Activated CD8-positive, alpha-beta memory T cell treated with anti-CD3 and anti-CD28 coated beads for 1 hour (primary cell): ENCODE measurements at places on chromosomes 11 and 22.

DNA sequence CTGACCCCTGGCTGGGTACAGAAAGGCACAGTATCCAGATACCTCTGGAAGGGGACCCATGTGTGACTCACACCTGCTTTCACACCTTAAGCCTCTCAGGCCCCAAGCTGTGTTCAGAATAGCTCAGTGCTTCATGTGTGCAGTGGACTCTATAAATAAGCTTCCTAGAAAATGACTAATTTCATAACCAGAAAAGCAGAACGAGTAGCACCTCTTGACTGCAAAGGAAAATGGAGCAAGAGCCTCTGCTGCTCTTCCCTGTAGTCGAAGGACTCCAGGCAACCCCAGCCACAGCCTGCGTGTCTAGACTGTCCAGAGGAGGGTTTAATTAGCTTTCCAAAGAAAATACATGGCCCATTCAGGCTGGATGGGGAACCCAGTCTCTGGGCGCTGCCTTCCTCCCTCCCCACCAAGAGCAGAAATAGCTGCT lies 23.1 kb downstream of the PTPN5 start:
- no peak for DNase-seq

DNA sequence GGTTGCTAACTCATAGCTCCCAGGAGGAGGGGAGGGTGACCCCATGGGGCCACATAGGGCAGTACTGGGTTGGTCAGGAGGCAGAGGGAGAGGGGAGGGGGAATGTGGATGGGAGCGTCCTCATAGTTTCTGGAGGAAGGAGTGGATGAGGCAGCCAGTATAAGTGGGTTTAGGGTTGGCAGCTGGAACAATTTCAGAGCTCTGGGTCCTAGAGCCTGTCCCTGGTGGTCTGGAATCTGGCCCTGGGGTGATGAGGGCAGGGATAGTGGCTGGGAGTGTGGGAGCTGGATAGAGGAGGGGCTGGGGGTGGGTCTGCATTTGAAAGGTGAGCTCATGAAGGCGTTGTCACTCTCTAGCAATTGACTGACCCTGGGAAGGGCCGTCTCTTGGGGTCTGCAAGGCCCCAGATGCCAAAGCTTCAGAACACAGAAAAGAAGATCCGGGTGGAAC lies 5.3 kb upstream of the MRGPRG start:
- DNase-seq: no peak

- DNase-seq: no peak
Observed at GRCh38 chr11:116955949-116956348, 118.5 kb upstream of the APOA1 start.

- no peak for DNase-seq
Observed at GRCh38 chr11:86790867-86791849, 9.2 kb upstream of the PRSS23 start.

DNA sequence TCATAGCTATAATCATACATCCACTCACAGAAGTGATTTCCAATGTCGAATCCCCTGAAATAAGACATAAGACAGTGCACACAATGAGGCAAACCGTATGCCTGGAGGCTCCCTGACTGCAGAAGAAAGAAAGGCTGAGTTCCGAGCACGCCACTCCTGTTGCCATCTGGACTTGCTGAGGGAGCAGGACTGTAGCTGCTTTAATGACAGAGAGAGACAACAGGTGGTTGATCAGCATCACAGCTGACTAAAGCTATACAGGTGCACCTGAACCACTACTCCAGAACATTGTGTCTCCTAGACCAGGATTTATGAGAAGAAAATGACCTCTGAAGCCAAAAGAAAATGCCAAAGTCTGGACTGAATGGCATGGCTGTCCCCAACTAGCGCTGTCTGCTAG lies 27.0 kb downstream of the TCIRG1 start:
- DNase-seq: no peak

GRCh38 chr11:67572747-67573419 lies 10.7 kb upstream of the GSTP1 start:
- no peak for DNase-seq

DNA sequence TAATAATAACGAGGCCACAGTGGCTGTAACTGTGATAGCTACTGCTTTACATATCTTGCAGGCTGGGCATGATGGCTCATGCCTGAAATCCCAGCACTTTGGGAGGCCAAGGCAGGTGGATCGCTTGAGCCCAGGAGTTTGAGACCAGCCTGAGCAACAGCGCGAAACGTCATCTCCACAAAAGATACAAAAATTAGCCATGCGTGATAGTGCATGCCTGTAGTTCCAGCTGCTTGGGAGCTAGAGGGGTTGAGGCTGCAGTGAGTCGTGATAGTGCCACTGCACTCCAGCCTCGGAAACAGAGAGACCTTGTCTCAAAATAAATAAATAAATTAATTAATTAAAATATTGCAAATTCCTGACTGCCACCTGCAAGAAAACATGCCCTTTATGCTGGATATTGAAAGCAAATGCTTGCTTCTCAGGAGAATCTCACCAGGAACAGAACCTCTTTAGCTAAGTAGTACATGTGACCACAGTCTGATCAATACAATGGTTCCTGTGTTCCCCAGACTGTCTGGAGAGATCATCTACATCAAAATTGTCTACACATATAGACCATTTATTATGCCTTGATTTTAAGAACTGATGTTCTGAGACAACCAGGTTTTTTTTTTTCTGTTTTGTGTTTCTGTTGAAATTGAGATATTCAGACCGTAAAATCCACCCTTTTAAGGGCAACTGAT lies 6.3 kb downstream of the ZBTB3 start:
- no peak for DNase-seq

DNA sequence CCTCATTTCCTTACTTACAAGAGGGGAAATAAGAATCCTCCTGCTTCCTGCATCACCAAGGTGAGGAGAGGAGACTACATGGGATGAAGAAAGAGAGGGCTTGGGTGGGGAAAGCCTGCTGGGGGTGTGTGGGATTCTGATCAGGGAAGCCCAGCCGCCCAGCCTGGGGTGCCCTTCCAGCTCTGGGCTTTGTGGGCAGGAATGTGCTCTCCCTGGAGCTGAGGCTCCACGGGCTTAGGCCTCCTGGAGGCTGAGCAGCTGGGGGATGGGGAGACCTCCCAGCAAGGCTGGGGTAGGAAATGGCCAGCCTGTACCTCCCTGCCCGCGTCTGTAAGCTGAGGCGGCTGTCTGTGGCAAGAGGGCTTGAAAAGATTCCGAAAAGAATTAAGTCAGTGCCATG lies 206.1 kb downstream of the GRIK4 start:
- DNase-seq: no peak

GRCh38 chr11:119359365-119360214 lies 13.1 kb upstream of the MFRP start:
- no peak for DNase-seq

- DNase-seq: no peak
Observed at GRCh38 chr11:12284316-12285050, 92.9 kb upstream of the PARVA start.

DNA sequence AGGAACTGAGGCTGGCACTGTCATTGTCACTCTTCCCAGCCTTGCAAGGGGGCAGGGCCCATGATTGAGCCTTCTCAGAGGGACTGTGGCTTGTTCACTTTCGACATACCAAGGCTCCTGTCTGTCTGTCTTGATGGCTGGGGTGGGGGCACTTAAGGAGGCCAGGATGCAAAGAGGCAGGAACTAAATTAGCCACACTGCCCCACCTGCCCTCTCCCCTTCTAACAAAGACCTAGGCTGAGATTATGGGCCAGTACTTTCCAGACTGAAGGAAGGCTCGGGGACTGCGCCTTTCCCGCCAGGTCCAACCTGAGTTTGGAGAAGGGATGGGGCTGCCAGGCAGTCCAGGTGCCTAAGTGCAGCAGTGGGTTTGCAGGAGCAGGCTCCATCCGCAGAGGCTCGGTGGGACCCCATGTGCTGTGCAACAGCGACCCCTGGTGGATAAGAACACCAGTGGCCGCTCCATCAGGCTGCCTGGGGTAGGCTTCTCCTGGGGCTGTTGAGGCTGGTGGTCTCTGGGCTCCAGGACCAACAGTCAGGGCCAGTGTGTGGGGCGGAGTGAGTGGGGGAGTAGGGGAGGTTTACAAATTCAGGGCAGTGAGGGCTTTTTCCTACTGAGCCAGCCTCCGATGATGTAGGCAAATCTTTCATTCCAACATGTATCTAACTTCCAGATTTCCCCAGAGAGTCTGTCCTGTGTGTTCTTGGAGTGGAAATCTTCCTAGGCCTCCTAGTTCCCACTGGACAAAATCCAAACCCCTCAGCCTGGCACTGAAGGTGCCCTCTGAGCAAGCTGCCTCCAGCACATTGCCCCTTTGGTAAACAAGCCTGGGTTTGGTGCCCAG lies 93.9 kb downstream of the INSC start:
- DNase-seq: peak; percentile 57

- no peak for DNase-seq
Observed at GRCh38 chr11:124041254-124041653, at the start of gene OR10G7. OR10G7 (minus strand) TSS chr11:124041325; CDS start chr11:124039001, 2,324 bp downstream.

DNA sequence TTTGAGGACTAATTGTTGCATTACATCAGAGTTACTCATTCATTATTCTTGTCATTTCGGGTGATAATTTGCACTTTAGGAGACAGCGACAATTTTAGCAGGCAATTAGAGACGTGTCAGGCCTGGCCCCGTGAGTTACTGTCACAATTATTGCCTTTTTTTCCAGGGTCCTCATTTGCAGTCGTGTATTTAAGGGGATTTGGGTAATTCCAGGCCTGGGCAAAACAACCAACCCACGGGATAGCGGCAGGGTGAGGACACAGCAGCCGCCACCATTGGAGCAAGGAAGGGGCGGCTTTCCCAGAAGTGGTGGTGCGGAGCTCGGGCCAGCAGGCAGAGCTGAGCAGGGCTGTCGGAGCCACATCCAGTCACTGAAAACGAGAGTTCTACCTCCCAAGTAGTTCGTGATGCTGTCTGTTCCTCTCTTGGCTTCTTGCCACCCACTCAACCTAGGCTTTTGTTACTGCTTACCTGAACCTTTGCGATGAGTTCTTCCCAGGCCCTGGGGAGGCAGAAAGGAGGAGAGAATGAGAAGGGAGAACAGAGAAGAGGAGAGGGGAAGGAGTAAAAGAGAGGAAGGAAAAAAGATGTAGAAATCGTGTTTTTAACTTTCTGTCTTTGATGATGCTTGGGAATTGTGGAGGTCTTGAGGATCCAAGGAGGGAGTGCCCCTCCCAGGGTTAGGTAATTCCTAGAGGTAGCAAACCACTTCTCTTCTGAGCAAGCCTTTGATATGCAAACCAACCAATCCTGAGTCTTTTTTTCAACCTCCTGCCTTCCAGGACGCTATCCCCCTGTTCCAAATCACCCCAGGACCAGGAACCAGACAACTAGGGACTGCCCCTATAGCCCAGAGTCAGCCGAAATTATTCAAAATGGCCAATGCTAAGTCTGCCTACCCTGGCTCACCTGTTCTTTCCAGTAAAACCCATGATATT lies 236.1 kb downstream of the MIAT start:
- DNase-seq: no peak

DNA sequence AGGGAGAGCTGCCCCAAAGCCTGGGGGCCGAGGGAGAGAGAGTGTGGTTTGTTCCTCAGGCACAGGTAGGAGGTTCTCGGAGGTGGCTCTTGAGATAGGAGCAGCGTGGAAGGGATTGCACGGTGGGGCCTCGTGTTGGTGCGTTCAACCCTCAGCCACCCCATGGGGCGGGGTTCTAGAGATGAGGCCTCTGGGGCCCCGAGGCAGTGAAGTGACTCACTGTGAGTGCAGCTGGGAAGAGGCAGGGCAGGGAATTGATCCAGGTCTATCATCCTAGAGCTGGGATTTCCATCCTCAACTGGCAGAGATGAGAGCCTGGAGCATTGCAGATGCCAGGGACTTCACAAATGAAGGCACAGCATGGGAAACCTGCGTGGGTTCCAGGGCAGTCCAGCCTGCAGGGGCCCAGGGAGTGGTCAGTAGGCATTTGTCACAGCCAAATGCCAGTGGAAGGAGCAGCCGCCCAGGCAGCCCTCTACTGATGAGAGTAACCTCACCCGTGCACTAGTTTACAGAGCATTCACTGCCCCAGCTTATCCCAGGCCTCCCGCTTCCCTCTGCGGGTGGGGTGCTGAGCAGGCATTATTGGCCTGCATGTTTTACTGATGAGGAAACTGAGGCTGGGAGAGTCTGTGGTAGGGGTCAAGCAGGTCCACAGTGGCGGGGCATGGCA lies 5.1 kb upstream of the SMARCB1 start:
- no peak for DNase-seq

- DNase-seq: no peak
Observed at GRCh38 chr11:8247312-8247711, 16.4 kb downstream of the LMO1 start.
